Activated T-cell treated with anti-CD3 and anti-CD28 coated beads for 1 hour (primary cell): ENCODE measurements at places on chromosomes 11 and 22.

GRCh38 chr11:124329787-124330478 is 9.9 kb upstream of the OR8D2 start:
- DNase-seq: no peak

DNA sequence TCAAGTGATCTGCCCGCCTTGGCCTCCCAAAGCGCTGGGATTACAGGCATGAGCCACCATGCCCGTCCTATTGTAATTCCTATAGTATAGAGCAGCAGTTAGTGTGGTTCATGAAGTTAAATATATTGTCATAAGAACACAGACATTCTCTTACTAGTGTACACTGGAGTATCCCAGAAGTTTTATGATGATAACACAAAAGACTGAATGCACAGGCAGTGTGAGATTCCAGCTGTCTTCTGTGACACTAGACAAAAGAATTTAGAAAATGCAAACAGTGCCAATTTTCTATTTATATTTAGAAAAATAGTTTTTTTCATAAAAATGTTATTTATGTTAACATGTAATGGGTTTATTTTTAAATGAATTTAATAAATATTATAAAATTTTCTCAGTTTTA is 39.4 kb upstream of the RBX1 start:
- no peak for DNase-seq

GRCh38 chr22:31707519-31707918 is 42.4 kb downstream of the PRR14L start:
- DNase-seq: no peak

GRCh38 chr11:45045683-45046471 is 95.2 kb upstream of the TP53I11 start:
- DNase-seq: no peak

DNA sequence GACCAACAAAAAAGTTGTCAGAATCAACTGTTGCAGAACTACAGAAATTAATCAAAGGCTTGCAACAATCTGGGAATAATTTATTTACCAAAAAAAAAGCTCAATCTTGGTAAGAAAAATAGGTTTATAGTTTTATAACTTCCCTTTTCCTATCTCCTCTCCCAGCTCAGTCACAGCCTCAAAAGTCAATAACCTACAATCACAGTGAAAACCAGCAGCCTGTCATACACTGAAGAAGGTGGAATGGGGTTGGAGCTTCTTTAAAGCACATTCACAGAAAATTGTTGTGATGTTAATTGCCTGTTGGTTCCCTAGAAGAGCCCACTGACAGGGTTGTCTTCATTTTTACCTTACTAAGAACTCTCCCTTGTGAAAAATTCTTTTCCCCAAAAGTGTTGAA is 50.7 kb upstream of the CEP126 start:
- DNase-seq: no peak
